ENCODE measurements at places on chromosomes 3 and 15.

GRCh38 chr15:91283155-91283554, 183.1 kb downstream of the SV2B start:
- DNase-seq, result no peak

GRCh38 chr15:87135109-87135508, 1055.4 kb downstream of the AGBL1 start:
- DNase-seq, result no peak

DNA sequence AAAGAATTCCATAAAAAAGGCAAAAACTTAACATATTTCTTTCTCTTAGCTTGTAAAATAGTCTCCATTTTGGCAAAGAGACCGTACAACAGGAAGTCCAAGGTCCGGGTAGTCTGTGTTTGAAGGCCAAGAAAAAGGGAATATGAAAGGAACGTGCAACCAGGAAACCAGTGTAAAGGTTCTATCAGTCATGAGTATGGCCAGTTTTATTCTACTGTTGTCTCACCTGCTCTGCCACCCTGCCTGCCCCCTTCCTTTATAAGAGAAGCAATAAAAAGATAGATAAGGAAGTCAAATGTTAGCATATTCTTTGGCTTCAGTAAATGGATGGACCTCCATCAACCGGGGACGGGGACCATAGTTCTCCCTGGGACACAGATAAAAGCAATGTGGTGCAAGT, 370.6 kb upstream of the ROBO2 start:
- DNase-seq, result no peak

GRCh38 chr3:70753572-70753971, 441.1 kb upstream of the MDFIC2 start:
- no peak for DNase-seq

GRCh38 chr3:126352476-126353454, 4.4 kb downstream of the KLF15 start:
- DNase-seq, result no peak

- DNase-seq, result no peak
Measured at GRCh38 chr3:45100981-45101407, 45.2 kb downstream of the CDCP1 start.

- no peak for DNase-seq
Measured at GRCh38 chr3:131007782-131008181, 18.8 kb downstream of the ASTE1 start.

DNA sequence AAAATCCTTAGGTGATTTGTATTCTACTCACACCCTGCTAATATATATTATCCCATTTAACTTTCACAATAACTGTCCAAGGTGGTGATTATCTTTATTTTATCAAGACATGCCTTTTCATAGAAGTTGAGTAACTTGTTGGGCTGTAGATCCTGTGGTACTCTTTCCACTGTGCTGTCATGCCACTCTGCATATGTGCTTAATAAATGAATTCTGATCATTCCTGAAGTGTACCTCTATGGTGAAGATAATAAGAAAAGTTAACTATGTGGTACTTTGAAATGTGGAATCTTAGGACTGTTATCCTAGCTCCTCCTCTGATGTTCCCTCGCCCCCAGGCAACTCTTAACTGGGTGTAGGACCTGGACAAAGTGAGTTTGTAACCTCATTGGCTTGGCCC, 5.2 kb downstream of the SNRK start:
- DNase-seq, result no peak

DNA sequence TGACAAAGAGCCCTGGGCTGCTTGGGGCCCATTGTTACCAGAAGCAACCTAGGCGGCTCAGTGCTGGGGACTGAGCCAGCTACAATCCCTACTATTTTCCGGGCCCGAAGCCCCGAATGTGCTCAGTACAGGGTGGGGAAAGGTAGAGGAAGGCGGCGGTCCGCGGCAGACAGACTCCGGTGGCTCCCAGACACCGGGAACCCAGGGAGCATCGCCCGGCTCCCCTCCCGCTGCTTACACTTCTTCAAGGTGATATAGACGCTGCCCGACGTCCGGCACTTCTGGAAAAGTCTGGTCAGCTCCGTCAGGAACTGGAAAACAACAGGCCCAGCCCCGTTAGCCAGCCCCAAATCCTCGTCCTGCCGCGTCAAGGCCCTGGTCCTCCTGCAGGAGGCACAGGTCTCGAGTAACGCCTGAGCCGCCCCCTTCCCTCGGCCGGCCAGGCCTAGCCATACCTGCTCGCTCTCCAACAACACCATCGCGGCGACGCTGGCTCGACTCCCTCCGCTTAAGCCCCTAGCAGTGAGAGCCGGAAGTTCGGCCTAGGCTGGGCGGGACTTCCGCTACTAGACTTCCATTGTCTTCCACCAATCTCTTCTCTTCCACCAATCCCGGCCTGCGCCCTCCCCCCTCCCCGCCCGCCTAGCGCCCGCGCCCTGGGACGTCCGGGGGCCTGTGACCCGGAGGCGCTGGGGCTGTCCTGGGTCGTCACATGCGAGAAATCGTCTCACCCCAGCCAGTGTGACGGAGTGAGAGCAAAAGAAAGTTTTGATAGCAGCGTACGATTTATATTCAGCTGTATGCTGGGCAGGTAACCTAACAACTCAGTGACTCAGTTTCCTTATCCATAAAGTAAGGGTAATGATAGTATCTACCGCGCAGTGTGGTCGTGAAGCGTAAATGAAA, at the start of gene SRP14:
SRP14 (minus strand) TSS at position 544 of the 906 bp plus-strand sequence; CDS start at position 479, 65 bp downstream.
- DNase-seq, result peak; percentile 83

- no peak for DNase-seq
Measured at GRCh38 chr15:68316061-68316804, 38.7 kb downstream of the FEM1B start.

- no peak for DNase-seq
Measured at GRCh38 chr3:106326941-106327695, 458.3 kb upstream of the CBLB start.

GRCh38 chr3:183489455-183490210, 61.2 kb upstream of the MCF2L2 start:
- DNase-seq, result no peak

Data from stimulated activated CD8-positive, alpha-beta memory T cell treated with anti-CD3 and anti-CD28 coated beads, Interleukin-2, amount 100 ng/mL, for 1 hour (primary cell).